Upper lobe of right lung (tissue), 1 donor: ENCODE measurements at places on chromosomes 1 and 21. TPM values are rescaled to one million over a fixed set of nuclear protein-coding genes. Genes with fewer than 3 reads are reported as not detected.

RGS4 gene
- 0.81 TPM for total RNA-seq

TBCE gene
- 27.2 TPM for total RNA-seq

HTR6 gene
- not detected for total RNA-seq

AADACL3 gene
- total RNA-seq, result not detected

OR10Z1 gene
- total RNA-seq, result not detected
